NCI-H146 (cell line): ENCODE measurements at places on chromosomes 1 and 21.

DNA sequence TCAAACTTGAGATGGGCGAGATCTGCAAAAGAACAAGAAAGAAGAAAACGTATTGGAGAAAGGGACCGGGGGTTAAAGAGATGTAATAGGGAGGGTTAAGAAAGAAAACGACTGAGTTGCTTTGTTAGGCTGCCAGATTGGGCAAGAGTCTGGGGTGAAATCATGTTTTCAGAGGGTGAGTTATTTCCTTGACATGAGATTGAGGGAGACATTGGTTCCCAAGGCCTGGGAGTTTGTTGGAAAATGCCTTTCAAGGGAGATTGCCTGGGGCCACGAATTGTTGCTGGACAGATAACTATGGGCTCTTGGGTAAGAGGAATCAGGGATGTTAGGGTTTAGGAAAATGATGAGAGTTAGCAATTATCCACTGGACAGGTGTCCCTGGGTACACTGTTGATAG, 776 bp upstream of the CADM3 start:
- no peak for DNase-seq

GRCh38 chr1:27835501-27835900, 4.9 kb downstream of the PPP1R8 start:
- no peak for DNase-seq

DNA sequence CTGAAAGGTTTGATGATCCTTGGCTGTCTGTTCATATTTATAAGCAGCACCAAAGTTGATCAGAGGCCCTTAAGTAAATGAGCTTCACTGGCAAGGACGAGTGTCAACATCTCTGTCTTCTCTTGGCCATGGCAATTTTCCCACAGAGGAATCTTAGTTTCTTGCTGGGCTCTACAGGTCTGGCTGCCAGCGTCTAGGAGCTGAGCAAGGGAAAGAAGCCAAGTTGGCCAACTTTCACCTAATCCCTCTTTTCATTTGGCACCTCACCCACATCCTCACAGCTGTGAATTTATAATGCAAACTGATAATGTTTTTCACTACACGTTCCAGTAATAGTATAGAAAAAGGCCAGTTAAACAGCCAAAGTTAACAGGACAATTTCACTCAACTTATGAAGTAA, 99.0 kb upstream of the LBR start:
- no peak for DNase-seq

DNA sequence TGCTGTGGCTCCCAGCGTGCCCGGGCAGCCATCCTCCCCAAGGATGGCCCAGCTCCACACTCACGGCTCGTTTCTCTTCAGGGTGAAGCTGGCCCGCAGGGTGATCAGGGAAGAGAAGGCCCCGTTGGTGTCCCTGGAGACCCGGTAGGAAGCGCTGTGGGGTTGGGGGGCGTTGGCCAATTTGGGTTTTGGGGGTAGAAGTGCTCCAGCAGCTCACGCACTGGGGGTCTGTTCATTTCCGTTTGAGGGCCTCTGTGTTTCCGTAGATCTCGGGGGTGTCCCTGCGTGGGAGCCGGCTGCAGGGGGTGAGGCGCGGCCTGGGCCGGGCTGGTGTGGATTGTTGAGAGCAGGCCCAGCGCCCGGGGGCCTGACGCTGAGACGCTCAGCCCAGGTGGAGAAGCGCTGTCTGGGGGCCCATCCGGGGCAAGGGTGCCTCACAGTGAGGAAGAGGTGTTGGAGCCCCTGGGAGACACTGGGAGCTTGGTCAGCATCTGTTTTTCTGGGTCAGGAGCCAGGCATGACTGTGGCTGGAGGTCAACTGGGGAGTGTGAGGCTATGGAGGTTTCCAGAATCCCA, 12.6 kb downstream of the COL6A1 start:
- no peak for DNase-seq

- DNase-seq: no peak
Measured at GRCh38 chr21:34531399-34531798, 19.4 kb upstream of the KCNE1 start.

GRCh38 chr1:2279817-2280216, 51.7 kb downstream of the SKI start:
- DNase-seq: no peak

GRCh38 chr1:208254862-208255261, 10.7 kb upstream of the PLXNA2 start:
- DNase-seq: no peak

DNA sequence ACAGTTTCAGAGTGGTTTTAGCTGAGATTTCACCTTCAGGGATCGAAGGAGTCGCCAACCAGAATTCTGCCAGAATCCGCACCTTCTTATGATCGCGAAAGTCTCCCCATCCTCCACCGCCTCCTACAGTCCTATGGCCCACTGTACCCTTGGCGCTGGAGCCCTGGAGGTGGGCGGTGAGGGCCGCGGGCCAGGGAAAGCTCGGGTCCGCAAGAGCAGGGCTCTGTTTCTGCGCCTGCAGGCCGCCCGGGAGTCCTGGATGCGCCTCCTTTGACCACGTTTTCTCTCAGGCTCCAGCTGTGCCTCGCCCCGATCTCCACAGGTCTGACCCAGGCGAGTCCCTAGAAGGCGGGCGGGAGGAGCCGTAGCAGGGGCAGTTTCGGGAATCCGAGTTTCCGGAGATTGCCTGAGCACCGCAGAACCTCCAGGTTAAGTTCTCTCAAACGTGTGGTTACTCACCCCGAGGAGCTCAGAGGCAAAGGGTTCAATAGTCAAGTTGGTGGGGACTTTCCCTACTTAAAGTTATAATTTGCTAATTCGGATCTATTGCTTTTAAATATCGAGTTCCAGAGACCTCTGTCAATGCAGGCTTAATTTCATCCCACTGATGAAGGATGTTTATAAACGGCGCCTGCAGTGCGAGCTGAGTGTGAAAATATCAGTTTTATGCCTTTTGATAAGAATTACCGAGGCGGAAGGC, 3.2 kb upstream of the LHX8 start:
- no peak for DNase-seq

GRCh38 chr1:181647314-181648035, 164.2 kb downstream of the CACNA1E start:
- DNase-seq: peak; percentile 66

DNA sequence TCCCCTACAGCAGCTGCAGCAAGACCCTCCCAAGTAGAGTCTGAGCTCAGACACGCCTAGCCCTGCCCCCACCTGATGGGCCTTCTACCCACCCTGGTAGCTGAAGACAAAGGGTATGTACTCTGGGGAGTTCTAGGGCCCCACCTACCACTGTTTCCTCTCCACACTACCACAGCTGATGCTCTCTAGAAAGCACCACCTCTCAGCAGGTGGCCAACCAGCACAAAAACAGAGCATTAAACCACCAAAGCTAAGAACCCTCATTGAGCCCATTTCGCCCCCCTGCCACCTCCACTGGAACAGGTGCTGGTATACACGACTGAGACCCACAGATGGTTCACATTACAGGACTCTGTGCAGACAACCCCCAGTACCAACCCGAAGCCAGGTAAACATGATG, 258.9 kb downstream of the SETD4 start:
- peak; percentile 46 for DNase-seq

- DNase-seq: no peak
Measured at GRCh38 chr21:14964621-14965020, 100.2 kb downstream of the NRIP1 start.

- DNase-seq: no peak
Measured at GRCh38 chr1:225483818-225484656, 56.2 kb upstream of the LBR start.

DNA sequence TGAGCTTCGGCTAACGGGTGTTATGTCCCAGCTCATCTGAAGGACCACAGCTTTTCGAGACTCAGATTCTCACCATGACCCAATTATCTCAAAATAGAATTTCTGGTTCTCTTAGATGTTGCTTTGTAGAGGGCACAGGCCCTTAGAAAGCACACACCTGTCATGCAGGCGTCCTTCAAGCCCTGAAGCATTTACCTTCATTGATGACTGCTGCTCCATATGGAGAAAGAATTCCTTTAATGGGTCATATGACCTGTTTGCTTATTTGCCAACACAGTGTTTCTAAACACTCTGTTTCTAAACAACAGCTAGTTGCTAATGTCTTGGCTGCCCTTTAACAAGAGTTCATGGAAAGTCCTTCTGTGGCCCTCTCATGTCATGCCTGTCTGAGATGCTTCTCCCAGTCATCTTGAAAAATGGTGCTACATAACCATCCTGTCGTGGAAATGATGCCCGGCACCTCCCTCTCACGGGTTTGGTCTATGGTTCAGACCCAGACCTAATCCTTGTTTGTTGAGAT, 495.7 kb downstream of the KIF26B start:
- DNase-seq: no peak

DNA sequence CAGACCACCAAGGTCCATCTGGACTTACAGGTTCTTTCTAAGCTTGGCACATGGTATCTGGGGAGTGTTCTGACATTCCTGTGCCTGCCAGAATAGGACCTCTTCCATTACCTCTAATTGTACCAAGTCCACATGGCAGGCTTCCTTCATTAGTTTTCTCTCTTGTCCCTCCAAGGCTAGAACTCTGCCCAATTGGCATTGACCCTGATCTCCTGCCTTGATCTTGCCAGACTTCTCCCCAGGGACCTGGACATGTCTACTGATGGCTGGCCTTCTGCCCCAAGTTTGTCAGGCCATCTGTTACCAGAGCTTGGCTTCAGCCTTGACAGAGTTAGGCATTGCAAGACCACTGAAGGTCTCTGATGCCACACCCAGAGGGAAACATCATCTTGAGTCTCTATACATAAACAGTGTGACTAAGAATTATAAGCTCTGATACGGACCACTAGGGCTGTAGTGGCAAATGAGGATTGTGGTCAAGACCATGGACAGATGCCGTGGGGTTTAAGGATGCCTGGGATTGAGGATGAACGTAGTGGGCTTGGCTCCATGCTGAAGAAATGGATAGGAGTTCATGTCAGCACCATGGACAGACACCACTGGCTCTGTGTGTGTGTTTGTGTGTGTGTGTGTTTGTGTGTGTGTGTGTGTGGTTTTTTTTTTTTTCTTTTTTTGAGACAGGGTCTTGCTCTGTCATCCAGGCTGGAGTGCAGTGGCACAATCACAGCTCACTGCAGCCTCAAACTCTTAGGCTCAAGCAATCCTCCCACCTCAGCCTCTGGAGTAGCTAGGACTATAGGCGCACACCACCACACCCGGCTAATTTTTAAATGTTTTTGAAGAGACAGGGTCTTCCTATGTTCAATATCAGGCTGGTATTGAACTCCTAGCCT, 19.5 kb upstream of the PSMB2 start:
- DNase-seq: no peak

DNA sequence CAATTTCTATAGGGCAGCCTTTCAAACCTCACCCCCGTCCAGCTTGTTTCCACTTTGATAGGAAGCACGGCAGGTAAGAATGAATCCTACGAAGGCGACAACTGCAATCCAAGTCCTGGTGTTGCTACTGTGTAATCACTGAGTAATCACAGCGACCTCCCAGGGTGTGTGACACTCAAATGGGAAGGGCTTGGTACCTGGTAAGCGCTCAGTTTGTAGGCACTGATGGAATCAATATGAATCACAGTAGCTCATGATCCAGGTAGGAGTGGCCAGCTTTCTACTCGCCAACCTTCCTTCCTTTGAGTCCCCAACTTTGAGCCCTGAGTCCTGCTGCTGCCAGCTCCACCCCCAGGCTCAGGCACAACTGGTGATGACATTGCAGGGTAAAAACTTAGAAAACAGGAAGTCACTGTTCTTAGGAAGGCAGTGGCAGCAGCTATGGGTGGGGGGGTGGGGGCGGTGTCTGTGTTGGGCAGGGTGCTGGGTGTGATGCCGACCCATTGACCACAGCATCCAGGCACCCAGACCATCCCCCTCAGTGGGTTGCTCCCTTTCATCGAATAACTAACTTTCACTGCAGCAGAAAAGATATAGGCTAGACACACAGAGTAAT, 70.7 kb downstream of the CD247 start:
- DNase-seq: peak; percentile 49

DNA sequence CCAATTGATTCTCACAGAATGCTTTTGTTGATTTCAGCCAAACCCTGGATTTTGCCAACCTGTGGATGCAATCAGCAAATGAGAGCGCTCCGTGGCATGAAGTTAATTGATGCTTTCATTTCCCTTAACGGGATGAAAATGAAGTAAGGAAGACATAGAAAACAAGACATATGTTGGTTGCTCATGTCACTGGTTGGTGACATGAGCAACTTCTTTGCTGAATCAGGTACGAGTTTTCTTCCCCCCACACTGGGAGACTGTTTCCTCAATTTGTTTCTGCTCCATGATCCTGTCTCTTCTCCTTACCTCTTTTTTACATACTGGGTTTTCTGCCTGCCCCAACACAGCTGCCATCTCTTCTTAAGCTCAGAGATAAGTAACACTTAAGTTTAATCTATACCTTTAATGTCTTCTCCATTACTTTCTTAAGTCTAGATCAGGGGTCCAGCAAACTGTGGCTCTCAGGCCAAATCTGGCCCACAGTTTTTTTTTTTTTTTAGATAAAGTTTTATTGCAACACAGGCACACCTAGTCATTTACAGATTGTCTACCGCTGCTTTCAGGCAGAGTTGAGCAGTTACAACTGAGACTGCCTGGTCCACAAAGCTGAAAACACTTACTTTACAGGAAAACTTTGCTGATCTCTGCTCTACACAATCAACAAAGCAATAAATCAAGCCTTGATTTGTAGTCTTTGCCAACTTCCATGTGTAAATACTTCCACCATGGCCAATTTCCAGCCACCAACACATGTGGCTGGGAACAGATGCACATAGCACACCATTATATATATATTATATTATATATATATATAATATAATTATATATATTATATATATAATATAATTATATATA, 13.3 kb downstream of the GPR157 start:
- DNase-seq: no peak

DNA sequence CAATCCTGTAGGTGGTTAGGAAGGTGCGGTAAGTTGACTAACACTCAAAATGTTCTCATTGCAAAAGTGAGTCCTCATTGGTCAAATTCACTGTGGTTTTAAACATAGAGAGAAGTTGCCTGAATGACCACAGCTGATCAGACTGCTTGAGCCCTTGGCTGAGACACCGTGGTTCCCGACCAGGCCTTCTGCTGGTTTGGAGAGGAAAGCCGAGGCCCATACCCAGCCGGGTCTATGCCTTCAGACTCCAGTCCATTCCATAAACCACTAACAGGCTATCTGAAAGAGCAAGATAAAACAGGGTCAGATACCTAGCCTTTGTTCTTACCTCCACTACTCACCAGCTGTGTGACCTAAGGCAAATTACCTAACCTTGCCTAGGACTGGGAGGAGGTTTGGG, 133.9 kb downstream of the LMX1A start:
- no peak for DNase-seq

DNA sequence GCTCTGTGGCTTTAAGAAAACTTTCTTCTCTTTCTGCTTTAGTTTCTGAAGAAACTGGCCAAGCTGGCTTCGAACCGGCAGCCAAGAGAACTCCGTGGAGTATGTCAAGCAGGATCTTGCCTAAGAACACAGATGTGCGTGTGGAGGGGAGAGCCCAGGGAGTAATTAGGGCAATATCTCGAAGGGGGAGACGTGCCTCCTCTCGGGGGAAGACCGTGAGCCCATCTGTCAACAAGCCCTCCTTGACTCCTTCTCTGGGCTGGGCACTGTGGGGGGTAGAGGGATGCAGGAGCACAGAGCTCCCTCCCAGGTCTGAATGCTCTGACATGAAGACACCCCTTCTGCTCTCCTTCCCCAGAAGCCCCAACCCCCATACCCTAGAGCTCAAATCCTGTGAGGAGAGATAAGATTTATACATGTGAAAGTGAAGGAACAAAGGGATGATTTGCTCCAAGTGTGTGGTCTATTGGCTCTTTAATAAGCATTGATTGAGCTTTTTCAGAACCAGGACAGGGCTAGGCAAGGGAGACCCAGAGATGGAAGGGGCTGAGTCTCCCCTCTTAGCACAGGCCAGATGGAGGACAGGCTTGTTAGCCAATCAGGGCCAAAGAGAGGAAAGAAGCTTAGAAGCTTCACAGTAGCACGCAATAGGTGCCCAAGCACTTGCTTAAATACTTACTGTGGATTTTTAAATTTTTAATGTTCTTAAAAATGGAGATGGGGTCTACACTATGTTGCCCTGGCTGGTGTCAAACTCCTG, 37.5 kb downstream of the EDN2 start:
- DNase-seq: no peak
